Stimulated activated CD8-positive, alpha-beta memory T cell treated with anti-CD3 and anti-CD28 coated beads, Interleukin-15, amount 100 ng/mL, for 24 hours (primary cell): ENCODE measurements at places on chromosomes 2 and 18.

DNA sequence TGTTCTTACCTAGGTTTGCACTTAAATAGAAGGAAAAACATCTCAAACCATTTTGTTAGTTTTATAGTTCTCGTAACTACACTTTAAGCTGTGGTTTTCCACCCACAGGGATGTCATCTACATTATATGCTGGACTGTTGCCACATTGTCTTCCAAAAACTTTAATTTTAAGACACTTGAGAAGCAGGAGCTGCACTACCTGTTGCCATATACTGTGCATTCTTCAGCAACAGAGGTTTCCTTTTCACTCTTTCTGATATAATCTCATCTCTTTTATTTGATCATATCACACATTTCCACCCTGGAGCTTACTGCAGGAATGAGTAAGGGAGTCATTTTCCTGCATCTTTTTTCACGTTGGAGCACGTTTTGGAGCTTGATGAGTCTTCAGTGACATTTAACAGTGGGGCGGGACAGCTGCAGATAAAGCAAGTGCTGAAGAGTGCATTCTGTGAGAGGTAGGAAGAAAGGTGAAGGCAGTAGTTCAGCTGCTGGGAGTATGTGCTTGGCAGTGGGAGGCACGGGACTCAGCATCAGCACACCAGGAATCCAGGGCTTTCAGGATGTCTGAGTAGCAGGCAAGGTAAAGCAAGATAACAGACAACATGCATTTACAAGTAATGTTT lies 3.8 kb downstream of the LIMS1 start:
- DNase-seq = no peak

DNA sequence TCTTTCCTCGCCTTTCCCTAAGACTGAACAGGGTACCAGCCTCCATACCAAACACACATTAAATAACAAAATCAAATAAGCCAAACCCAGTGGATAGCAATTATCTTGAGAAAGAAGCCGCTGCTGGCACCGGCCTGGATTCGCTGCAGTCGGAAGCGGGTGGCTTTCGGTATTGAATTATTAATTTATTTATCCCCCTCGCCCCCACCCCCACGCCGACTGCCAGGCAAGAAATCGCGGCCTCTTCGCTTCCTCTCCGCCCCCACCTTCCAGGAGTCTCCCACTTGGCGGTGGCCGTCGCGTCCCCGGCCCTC lies 370 bp upstream of the ZNF804A start:
- DNase-seq = no peak

GRCh38 chr18:10403708-10404107 lies 50.7 kb upstream of the APCDD1 start:
- no peak for DNase-seq

GRCh38 chr2:18585526-18585925 lies 3.8 kb downstream of the NT5C1B start:
- DNase-seq = no peak

DNA sequence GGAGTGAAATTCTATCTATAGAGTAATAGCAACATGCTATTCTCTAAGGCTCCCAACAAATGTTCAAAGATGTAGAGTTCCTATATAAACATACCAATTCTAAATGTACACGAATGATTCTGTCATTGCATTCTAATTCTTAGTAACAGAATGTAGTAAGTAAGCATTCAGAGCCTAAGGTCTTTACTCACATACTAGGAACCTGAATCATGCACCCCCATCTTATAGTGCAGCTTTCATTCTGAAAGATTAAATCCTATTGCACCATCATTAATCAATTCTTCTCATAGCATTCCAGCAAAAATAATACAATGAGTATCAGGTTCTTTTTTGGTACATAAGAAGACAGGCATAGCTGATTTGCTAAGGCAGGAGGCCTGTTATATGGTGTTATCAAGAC lies 230.0 kb downstream of the NCKAP5 start:
- no peak for DNase-seq

DNA sequence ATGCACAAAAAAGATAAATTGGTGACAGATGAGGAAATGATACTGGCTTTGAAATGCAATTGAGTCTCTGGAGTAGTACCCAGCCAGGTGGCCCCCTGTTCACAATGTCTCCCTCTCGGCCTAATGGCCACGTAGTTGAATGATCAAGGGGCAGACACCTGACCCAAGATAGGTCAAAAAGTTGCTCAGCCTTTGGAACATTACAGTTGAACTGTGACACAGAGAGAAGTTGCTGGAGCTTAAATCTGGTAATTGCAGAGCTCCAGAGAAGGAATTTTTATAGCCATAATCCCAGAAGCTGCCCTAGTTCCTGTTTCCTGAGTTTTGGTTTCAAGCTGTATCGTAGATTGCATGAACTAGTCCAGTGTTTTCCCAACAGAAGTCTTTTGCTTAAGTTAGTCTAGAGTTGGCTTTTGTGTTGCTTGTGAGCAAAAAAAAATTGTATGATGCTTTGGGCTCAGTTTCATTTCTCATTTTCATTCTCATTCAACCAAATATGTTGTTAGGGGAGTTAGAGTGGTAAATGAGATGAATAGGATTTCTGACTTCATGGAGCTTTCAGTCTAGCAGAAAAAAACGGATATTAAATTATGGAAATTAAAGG lies 117.9 kb downstream of the CSRNP3 start:
- DNase-seq = no peak

DNA sequence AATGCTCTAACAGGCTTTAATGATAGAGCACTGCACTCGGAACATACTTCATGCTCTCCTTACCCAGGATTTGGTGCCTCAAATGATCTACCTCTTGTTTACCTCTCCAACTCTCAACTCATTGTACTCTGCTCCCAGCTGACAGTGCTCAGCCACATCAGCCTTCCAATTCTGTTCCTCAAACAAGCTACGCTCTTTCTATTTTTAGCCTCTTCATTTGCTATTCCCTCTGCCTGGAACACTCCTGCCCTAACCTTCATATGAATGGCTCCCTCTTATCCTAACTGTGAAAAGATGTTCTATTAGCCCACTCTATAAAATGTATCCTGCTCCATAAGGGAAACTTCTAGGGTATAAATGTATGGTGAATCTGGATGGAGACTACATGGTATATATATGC lies 42.5 kb downstream of the PIGN start:
- no peak for DNase-seq

DNA sequence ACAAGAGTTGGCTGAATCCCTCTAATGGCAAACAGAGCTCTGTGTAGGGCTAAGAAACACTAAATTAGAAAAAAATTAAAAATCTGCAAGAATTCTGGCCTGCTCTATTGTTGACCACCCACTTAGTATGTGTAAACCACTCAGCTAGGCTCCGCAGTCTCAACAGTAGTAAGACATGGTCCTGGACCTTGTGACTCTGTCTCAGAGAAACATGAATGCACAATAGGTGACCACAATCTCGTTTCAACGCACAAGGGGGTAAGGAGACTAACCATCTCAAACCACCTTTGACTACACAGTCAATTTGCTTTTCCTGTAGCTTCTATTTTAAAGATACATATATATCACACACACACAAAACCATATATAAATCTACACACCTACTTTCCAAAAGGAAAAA lies 16.5 kb downstream of the SEPTIN10 start:
- DNase-seq = no peak

- DNase-seq = no peak
These were observed 301.9 kb downstream of the RIT2 start for GRCh38 chr18:42813570-42813969.

DNA sequence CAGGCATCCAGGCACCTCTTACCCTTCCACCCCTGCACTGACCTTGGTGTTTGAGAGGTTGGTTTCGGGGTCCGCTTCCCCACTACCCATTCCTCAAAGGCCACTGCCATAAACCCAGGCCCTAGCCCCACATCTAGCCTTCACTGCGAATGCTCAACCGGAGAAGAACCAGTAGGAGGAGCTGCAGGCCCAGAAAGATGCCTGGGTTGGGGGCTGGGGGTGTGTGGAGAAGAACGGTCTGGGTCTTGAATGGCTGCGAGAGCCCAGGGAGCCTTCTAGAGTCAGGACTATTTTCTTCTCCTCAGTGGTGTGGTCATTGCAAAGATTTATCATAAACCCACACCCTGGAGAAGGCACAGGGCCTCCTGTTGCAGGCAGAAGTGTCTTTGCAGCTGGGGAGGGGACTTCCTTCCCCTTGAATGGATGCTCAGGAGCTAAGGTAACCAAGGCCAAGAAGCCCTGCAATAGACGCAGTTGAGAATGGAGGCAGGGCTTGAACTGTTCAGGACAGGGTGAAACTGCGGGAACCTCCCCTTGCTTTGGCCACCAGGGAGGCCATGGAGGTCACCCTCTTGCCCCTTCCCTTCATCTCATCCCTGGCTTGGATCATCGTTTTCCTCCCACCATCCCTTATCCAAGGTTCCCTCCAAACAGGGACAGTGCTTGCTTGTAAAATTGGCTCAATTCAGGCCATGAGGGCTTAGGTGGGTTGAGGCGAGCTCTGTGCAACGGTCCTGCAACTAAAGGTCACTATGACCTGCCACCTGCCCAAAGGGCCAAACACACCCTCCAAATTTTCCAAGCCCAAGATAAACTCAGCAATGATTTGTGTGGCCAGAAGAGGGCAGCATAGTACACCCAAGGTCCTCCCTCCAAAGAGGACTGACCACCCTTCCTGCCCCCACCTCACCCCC lies 20.9 kb downstream of the THNSL2 start:
- no peak for DNase-seq

DNA sequence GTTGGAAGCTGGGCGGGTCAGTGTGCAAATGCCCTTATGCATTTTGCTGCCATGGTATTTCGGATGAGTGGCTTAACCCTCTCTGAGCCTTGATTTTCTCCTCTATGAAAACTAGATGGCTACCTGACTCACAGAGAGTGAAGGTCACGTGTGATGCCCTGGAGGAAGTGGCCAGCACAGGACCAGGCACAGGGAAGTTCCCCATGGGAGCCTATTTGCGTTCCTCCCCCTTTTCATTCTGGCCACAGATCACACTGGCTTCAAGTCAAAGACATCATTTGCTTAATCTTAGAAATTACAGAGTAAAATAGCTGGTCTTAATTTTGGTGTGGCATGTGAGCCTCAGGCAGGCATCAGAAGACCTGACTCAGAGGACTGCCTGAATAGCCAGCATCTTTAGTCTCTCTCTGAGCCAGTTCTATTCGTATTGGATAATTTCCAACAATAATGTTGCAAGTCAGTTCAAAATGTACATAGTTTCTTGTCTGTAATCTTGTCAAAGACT lies 57.6 kb upstream of the CD302 start:
- DNase-seq = no peak

DNA sequence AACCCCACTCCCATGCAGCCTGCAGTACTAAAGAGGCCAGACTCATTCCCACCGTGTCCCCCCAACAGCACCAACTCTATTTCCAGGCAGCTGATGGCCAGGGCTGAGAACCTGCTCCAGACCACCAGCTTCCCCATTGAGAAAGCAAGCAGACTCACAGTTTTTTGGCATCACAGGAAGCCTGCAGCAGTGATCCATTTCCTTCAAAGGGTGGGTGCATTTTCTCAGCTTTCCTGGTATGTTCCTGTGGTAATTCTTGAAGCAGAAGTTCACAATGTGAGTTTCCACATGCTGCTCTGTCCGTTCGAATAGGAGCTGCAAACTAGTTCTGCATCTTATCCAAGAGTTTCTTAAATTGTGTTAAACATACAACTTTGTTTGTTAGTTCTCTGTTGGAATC lies 1249.6 kb upstream of the FAM98A start:
- no peak for DNase-seq

GRCh38 chr2:205695460-205695991 lies 13.2 kb downstream of the NRP2 start:
- DNase-seq = no peak

DNA sequence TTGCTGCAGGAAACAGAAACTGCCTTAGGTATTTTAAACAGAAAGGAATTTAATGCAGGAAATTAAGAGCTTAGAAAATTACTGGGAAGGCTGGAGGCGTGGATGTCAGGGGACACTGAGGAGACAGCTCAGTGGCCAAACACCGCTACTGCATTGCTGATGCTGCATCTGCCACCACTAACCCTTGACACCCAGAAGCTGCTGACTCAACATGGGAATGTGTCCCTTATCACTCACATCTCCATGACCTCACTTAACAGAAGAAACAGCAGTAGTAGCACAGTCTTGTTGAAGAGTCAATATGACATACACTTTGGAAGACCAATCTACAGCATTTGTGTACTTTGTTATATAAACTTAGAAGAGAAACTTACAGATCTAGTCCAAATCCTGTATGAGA lies 906.1 kb downstream of the SLC4A3 start:
- DNase-seq = no peak

GRCh38 chr2:9052821-9053533 lies 49.5 kb upstream of the MBOAT2 start:
- no peak for DNase-seq

DNA sequence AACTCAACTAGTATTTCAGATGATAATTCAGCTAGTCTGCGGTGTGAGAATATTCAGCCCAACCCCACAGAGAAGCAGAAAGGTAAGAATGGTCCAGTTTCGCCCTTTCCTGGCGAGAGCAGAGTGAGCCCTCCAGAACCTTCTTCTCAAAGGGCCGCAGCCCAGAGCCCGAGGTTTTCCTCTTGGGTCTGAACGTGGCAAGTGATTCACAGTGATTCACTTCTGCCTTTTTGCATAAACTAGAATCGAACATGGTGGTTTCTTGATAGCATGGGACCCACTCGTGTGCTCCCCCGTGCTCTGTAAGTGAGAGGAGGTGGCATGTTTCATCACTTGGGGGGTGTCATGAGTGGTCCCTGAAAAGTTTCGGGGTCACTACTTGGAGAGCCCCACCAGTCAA lies 24.2 kb downstream of the TRAF3IP1 start:
- DNase-seq = no peak

DNA sequence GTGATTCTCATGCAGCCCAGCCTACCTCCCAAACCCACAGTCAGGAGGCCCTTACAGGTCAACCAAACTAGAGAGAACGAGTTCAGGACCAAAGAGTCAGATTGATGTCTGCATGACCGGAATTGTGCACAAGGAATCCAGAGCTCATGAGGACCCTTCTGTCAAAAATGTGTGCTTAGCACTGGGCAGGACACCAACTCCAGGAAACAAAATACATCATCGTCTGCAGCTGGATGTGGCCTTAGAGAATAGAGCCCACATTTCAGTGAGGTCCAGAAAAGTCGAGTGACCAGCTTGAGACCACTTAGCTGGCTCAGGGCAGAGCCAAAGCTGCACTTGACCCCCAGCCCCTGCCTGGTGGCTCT lies 3.2 kb downstream of the TNS1 start:
- DNase-seq = no peak

DNA sequence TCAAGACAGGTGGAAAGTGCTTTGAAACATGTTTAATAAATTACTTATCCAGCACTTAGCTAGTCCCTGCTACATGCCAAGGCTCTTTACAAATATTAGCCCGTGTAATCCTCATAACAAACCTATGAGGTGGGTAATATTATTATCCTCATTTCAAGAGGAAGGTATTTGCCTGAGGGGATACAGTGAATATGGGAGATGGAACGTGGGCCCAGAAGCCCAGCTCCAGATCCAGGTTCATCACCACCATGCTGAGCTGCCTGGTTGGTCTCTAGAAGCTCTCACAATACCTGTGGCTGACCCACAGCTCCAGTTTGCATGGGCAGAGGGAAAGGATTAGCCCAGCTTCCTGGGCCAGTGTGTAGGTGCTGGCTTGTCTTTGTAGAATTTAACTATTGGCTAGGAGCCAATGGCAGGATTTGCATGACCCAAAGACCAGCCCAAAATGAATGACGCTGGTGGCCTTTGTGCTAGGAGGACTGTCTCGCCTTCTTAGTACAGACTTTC lies 61.6 kb upstream of the ATP8B1 start:
- DNase-seq = no peak
